ENCODE measurements at places on chromosomes 12 and 14.

DNA sequence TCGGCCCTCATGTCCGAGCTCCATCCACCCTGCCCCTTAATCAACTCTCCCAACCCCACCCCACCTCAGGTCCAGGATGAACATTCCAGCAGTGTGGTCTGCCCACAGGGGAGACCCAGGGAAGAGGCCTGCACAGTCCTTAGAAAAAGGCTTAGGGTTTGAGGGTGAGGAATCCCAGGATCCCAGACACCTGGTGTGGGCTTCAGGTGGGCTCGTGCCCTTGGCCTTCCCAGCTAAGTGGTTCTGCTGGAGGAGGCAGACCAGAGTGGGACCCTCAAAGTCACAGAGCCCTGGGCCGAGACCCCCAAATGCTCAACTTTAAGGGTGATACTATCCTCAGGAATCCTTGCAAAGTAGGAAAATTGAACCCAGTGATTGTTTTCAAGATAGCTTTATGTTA lies 25.4 kb upstream of the PPP2R5C start:
- no peak for DNase-seq

DNA sequence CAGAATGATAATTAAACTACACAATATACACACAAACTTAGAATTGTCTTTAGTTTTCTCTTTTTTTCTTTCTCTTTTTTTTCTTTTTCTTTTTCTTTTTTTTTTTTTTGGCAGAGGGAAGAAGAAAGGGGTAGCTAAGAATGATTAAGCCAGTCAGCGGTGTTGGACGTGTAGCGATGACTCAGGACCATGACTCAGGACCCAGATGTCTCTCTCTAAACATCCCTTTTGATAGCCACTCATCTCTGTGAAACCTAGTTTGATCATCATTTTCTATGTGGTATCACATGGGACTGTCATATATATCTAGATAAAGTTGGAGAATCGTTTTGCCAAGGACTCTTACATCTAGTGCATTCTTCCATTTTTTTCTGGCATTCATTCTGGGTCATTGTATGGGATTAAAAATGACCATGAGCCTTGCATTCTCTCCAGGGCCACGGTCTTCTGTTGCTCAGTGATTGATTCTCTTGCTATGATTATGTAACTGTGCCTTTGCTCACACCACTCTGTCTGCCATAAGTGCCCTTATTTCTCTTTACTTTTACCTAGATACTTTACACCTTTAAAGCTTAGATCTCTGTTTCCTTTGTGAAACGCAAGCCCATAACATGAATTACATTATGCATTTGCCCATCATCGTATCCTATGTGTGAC lies 26.6 kb upstream of the NRXN3 start:
- peak; percentile 22 for DNase-seq

- DNase-seq, result peak; percentile 58
Observed at GRCh38 chr12:58443981-58444371, 476.3 kb downstream of the LRIG3 start.

DNA sequence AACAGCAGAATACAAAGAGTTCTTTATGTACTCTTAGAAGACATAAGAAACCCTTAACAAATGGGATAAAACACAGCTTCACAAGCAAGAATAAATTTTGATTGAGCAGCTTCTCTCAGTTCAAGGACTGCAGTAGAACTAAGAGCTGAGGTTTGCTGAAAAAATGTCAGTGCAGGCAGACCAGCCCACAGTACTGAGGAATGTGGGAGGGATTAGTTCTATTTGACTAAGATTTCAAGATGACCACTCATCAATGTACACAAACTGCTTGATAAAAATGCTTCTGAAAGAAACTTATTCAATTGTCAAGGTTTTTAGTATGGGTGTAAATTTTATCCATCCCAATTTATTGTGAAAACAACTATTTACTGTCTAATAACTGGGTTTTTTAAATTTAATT lies 138.4 kb downstream of the SEC23A start:
- DNase-seq, result peak; percentile 65

GRCh38 chr12:2332947-2333346 lies 280.2 kb downstream of the CACNA1C start:
- peak; percentile 25 for DNase-seq

DNA sequence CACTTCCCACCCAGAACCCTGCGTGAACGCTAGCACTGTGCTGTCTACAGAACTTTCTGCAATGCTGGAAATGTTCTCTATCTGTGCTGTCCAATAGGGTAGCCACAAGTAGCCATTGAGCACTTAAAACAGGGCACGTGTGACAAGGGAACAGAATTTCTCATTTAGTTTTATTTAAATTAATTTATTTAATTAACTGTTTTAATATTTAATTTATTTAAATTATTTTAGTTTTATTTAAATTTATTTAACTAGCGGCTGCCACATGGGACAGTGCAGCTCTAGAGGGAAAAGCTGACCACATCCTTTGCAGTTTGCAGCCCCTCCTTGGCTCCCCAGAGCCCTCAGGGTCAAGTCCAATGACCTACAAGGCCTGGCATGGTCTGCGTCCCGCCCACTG lies 35.0 kb upstream of the CORO1C start:
- DNase-seq, result no peak

DNA sequence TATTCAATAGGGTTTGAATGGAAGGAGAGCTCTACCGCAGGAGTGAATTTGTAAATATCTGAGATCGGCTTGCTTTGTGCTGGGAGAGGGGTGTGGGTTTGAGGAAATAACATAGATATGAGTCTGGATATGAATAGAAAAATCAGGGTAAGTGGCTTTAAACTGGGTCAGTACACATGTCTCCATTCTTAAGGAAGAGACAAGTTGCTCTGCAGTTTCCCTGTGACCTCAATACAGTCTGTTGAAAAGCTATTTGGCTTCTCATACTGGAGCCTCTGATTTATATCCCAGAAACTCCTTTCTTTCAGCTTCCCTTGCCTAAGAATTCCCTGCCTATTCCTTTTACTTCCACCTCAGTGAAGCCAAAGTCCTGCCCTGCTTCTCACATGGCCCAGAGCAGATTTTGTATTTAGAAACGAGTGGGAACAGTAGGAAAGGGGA lies 153.5 kb upstream of the ATF7IP start:
- DNase-seq, result no peak

DNA sequence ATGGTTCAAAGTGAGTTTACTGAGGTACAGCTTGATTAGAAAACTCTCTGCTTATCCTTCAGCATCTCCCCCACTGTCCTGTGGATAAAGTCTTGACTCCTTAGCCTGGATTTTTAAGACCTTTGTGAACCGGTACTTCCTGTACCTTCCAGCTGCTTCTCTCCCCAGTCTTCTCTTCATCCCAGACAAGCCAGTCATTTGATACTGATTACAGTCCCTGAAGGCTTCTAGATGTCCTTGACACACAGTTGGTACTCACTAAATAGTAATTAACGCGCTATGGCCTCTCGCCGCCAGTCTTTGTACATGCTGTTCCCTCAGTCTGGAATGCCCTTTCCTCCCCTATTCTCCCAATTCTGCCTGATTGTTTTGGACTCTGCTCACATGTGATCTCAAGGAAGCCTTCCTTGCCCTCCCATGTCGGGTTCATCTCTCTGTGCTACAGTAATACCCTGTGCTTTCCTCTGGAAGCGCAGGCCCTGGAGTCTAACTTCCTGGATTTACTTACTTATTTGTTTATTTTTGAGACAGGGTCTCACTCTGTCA lies 50.6 kb upstream of the PTGR2 start:
- no peak for DNase-seq

DNA sequence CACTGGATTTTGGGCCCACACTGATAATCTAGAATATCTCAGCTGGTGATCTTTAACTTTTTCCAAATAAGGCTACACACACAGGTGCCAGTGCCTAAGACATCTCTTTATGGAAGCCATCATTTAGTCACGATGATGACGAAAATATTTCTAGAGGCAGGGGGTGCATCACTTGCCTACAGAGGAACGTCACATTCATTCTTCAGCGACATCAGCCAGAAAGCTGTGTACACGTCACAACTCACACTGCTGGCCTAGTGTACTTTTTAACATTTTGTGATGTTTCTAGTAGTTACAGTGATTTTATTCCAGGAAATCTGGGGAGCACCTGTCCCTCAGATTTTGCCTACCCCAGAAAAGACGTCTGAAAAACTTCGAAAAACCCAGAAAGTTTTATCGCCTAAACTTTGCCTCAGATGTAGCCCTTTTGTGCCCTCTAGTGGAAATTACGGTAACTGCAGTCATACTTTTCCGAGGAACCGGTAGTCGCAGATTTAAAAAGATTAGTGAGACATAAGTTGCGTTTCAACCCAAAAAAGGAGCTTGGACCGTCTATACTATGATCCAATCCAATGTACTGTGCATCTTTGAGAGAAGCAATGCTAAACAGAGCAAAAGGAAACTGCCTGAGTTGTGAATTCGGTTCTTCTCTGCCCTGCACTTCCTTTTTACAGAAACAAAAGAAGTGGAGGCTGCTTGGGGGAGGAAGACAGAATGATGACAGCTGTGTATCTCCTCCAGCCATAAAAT lies 64.3 kb upstream of the STON2 start:
- DNase-seq, result peak; percentile 60

- no peak for DNase-seq
Observed at GRCh38 chr12:56126732-56127239, 1.3 kb upstream of the ESYT1 start.

Data from fibroblast of upper back skin (primary cell).